ENCODE measurements at places on chromosomes 16 and 17.

DNA sequence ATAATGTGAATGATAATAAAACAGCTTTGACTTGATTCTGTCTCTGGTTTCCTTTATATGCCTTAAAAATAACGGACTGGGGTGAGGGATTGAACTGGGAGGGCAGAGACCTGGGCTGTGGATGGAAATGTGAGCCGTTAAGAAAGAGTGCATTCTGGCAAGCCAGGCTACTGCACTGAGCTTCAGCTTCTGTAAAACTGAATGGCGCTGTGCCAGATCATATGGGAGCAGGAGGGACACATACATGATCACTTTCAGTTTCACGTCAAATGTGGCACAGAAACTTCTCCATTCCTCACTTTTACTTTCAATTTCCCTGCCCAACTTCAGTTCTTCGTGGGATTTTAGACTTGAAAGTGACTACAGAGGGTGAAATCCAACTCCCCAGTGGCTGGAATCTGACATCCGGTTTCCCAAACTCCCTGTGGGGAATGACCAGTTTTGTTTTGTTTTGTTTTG is 1.1 kb downstream of the MT2A start:
- peak; percentile 69 for DNase-seq

DNA sequence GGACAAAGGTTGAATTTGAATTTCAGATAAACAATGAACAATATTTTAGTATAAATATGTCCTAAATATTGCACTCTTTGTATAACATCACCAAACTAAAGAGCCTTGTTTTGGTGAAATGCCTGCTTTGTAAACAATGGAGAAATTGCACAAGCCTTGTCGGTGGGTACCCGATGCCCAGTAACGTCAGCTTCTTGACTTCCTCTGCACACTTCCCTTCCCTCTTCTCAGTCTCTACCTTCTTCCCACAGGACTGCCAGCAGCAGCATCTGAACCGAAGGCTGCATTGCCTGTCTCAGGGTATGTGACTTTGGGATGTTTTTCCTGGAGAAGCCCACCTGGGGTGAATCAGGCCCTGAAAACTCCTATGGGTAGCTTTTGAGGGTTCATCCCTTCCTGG is 113.9 kb downstream of the UTP18 start:
- no peak for DNase-seq

DNA sequence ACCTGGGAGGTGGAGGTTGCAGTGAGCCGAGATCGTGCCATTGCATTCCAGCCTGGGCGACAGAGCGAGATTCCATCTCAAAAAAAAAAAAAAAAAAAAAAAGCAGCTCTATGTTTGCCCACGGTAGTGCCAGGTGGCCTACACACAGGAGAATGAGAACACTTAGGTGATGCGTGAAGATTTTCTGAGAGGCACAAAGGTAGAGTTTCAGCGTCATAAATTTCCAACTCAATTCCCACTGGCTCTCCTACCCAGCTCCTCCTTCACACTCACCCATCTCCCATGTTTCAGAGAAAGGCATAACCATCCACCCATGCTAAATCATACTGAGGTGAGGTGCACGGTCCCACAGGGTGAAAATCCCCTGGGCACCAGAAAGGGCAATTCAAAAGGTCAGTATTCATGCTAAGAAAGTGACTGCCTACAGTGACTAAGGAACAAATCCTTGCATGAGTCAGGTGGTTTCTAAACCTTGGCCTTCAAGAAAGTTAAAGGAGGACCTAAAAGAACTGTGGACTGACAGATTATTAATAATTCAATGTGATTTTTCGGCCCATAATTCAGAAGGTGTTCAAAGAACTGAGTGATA is 4.8 kb downstream of the DCAKD start:
- DNase-seq = no peak

DNA sequence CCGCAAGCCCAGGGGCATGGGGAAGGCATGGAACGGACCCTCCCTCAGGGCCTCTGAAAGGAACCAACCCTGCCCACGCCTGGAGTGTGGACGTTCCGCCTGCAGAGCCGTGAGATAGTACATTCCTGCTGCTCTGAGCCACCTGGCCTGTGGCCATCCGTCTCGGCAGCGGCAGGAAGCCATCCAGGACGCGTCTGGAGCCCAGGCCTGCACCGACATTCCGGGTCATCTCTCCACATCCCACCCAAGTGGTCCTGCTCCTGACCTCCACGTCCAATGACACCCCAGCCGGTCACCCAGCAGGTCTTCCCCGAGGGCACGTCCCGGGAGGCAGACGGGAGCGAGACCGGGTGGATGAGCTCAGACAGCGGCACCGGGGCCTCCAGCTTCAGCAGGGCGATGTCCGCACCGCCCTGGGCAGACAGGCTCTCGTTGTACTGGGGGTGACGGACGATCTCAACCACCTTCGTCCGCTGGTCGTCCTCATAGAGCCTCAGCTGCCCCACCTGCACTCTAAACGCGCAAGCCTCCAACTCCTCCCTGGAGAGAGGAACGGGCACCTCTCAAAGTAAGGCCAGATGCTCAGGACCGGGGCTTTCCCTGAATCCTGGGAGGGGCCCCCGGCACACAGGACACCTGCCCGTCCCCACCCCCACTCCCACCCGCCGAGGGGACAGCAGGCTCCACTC is 21.3 kb upstream of the UBE2I start:
- no peak for DNase-seq

DNA sequence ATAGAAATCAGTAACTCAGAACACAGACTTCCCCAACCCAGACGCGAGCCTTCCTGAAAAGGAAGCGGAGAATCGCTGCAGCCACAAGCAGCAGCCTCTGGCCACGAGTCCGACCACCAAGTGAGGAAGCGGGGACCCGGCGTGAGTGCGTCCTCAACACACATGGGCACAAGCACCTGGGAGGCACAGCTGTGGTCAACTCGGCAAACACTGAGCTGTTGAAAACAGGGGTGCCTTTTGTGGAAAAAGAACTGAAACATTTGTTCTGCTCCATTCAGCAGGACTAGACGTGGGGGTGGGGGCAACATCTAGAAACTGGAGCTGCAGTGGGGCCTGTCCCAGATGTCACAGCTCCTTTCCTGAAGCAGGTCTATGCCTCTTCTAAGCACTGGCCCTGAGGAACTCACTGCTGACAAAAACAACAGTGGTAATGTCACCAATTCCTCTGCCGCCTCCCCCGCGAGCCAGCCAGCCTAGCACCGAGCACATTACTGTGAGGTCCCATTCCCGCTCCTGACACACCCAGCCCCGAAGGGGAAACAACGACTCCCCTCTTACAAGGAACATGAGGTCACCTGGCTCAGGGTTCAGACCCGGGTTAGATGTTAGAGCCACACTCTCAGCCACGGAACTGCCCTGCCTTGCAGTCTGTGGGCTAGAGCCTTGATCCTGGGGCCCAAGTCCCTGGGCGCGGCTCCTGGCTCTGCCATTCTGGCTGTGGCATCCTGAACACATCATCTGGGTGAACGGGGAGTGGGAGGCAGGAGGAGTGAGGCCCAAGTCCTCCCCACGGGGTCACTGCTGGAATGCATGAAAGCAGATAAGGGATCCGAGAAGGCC is 29.0 kb downstream of the KDM8 start:
- no peak for DNase-seq

- DNase-seq = no peak
Observed at GRCh38 chr17:64102627-64103390, 27.1 kb downstream of the ERN1 start.

All from psoas muscle (tissue), 8 donors.